ENCODE measurements at places on chromosomes 1 and 21.

GRCh38 chr1:3128431-3129132 lies 59.6 kb downstream of the PRDM16 start:
- DNase-seq = no peak

- DNase-seq = no peak
Observed at GRCh38 chr1:37840711-37841110, 18.7 kb downstream of the MTF1 start.

DNA sequence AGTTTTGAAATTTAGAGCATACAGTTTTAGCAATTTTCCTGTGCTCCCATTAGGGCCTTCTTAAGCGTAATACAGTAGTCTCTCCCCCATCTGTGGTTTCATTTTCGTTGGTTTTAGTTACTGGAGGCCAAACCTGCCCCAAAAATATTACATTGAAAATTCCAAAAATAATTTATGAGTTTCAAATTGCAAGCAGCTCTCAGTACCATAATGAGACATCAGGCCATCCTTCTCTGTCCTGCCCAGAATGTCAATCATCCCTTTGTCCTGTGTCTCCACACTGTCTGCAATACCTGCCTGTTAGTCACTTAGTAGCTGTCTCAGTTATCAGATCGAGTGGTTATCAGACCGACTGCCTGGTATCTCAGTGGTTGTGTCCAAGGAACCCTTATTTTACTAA lies 45.4 kb downstream of the ADSS2 start:
- no peak for DNase-seq

DNA sequence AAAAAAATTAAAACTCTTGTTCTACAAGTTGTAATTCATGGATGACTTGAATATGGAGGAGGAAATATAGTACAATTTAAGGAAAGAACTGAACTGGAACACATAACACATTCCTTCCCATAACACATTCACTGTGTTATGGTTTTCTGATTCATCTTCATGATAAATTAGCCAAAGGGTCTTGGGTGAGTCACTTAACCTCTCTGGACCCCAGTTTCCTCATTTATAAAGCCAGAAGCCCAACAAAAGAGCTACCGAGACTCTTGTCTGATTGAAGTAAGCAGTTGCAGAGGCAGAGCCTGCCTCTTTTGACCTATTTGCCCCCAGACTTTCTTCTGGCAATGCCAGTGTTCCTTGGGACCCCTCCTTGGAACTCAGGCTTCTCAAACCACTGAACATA lies 161.9 kb upstream of the KCTD3 start:
- no peak for DNase-seq

All from activated CD4-positive, alpha-beta T cell treated with anti-CD3 and anti-CD28 coated beads for 24 hours (primary cell).